ENCODE measurements at places on chromosomes 11 and 22. TPM values are rescaled to one million over a fixed set of nuclear protein-coding genes. Genes with fewer than 3 reads are reported as not detected.

GRCh38 chr11:125579811-125580210 is 10.5 kb downstream of the EI24 start:
- DNase-seq: no peak

HTR3A gene
- not detected for polyA plus RNA-seq

DNA sequence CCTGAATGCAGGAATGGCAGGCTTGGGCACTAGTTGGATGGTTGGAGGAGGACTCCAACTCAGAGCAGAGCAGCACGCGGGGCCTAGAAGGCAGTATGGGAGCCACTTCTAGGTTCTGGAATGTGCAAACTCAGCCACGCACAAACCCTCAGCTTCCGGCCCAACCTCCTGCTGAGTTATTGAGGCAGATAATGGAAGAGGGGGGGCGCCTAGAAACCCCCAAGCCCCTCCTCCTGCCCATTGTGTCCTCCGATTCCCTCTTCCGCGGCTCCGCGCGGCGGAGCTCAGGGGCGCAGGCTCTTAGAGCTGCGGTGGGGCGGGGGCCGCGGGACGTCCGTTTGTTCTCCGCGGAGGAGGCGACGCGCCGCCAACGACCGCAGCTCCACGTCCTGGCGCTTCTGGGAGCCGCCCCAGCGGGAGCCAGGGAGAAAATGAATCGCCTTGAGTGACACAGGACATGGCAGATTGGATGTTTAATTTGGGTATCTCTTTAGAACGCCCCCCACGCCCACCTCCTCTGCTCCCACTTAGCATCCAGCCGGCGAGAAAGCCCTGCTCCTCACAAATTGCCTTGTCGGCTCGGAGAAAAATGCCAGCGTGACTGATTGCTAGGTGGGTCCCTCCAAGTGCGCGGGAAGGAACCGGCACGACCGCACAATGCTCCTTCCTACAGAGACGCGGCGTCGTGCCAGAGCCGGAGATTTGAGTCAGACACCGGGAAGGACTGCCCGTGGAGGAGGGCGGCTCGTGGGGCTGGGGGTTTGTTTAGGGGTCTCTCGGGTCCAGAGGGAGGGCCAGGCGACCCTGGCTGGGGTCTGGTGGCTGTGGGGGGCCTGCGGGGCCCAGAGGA is 144.6 kb downstream of the NECTIN1 start:
- peak; percentile 61 for DNase-seq

GRCh38 chr11:61158691-61159381 is 2.4 kb downstream of the VPS37C start:
- peak; percentile 70 for DNase-seq

TP53AIP1 gene
- polyA plus RNA-seq: 1.3 TPM

- DNase-seq: no peak
These were observed 129.4 kb upstream of the SLC5A12 start for GRCh38 chr11:26851291-26851690.

GRCh38 chr22:20531404-20532201 is 24.2 kb downstream of the MED15 start:
- DNase-seq: peak; percentile 95

DNA sequence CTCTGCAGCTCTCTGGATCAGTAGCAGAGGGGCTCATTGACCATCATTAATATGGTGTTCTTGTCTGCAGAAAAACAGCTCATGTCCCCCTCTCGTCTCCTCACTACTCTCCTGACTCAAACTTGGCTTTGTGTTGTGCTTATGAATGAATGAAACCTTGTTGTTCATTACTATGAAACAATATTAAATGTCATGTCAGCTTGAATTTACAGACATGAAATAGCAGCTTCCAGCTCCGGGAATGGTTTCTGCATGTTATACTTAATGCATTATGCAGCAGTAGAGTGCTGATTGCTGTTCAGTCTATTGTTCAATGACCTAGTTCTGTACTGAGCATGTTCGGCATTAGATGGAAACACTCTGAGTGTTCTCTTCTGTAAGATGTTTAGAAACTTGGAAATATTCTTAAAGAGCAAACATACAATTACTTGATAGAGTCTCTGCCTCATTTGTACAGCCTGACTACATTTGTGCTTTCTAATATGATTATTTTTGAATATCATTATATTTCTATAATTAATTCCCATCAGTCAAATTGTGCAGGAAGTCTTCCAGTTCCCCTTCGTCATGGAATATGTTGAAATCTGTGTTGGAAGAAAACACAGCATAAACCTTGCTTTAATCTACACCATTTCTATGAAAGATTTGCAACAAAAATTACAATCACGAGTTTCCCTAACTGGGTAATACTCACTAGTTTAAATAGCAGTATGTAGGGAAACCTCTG is 340.4 kb downstream of the SOX6 start:
- DNase-seq: no peak

DNA sequence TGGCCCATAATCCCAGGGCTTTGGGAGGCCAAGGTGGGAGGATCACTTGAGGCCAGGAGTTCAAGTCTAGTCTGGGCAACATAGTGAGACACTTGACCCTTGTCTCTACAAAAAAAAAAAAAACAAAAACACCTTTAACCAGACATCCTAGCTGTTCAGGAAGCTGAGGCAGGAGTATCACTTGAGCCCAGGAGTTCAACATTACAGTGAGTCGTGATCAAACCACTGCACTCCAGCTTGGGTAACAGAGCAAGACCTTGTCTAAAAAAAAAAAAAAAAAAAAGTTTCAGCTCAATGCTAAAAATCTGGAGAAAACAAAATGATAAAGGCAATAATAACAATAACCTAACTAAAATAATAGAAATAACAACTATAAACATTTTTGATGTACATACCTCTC is 22.6 kb upstream of the APLP2 start:
- peak; percentile 23 for DNase-seq

- DNase-seq: no peak
These were observed 86.4 kb downstream of the KIRREL3 start for GRCh38 chr11:126914166-126914565.

GRCh38 chr22:31136155-31136554 is 4.2 kb downstream of the PLA2G3 start:
- no peak for DNase-seq

TTC28 gene
- polyA plus RNA-seq: 0.61 TPM

GPR83 gene
- 0.03 TPM for polyA plus RNA-seq

All from mammary epithelial cell (primary cell).